ENCODE measurements at places on chromosomes 16 and 17. TPM values are rescaled to one million over a fixed set of nuclear protein-coding genes. Genes with fewer than 3 reads are reported as not detected.
A peak's percentile ranks its signal among the peaks of the same experiment; 100 is the strongest.

DNA sequence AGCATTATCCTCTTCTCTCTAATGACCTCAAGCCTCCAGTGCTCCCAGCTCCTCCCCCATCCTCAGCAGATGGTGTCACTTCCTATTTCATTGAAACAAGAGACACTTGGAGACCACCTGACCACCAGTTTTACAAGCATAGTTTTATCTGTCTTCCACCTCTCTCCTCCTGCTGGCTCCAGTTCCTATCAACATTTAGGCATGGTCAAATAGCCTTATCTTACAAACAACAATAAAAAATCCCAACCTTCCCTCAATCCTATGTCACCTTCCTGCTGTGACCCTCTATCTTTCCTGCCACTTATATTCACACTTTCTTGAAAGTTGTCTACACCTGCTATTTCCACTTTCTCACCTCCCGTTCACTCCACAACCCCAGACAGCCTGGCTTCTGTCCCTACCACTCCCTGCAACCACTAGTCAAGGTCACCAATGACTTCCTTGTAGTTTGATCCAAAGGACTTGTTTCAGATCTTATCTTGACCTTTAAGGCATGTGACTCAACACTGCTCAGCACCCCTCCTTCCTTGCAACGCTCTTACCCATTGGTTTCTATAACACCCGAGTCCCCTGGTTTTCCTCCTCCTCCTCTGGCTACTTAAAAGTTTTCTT lies 4.3 kb upstream of the NTN1 start:
- DNase-seq = no peak

DNA sequence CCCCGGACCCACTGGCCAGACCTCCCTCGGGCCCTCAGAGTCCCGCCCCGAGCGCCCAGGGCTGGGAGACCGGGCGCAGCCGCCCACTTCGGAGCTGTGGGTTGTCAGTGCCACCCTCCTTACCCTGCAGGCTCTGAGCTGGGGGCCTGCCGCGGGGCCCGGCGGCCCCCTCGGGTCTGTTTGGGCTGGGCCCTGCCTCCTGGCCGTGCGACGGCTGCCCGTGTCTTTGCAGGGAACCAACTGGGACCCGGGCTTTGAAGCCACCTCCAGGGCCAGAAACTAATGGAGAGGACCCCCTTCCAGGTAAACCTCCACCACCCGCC lies 443 bp downstream of the TEDC2 start:
- no peak for DNase-seq

GRCh38 chr17:60165223-60165622 lies 15.4 kb downstream of the CA4 start:
- no peak for DNase-seq

DNA sequence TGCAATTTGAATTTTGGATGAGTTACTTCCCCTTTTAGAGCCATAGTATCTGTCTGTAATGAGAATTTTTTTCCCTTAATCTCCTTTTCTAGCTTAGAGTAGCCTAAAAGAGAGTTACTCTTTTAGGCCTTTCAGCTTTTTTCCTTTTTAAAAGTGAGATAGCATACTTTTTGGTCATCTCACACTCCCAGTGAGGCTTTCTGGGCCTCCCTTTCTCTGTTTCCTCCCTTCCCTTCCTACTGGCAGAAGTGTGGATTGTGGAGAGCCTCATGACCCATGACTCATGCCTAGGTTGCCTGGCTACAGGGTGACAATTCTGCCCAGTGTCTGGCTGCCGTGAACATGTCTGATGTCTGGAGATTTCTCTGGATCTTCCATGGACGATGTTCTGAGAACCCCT lies 15.2 kb downstream of the KRT23 start:
- no peak for DNase-seq

GRCh38 chr16:11976850-11977375 lies 379 bp downstream of the SNX29 start:
- peak; percentile 9 for DNase-seq

DNA sequence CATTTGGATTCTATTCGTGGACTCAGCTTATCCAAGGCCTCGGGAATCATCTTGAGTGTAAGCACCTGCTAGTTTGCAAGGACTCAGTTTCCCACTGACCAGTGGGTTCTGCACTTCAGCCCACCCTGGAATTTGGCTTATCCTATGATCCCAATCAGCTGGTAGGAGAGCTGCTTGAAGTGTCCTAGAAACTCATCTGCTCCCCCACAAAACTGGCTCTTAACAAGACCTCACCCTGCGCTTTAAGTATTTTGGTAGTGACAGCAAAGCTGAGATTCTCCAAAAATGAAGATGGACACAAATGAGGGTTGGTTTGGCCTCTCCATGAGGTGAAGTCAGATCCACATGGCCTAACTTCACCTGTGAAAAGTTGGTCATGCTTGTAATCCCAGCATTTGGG lies 57.3 kb downstream of the NDE1 start:
- no peak for DNase-seq

DNA sequence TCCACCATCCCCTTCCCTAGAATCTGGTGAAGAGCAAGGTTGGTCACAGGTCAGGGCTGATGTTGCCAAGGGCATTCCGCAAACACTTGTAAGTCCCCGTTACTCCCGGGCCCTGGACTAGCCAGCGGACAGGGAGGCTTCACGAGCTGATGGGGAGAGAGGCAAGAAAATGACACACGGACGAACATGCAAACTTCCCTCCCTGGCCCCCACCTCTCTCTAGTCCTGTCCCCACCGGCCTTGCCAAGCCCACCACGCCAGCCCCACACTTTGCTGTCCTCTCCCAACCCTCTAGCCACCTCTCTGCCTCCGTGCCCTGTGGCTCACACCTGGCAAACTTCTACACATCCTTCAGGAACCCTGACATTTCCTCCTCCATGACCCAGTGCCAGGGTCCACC lies 54.8 kb downstream of the RPH3AL start:
- no peak for DNase-seq

Gene USP6
- total RNA-seq = not detected

Gene PRR35
- not detected for total RNA-seq

Gene ADGRG3
- total RNA-seq = 0.84 TPM

Gene CCL17
- not detected for total RNA-seq

Gene NLK
- total RNA-seq = 8.3 TPM

Gene KCNH6
- total RNA-seq = not detected

Gene BRICD5
- total RNA-seq = 10.3 TPM
